ENCODE measurements at places on chromosomes 1 and 21.

GRCh38 chr1:212864201-212864600 lies 6.1 kb downstream of the FLVCR1 start:
- DNase-seq = no peak

DNA sequence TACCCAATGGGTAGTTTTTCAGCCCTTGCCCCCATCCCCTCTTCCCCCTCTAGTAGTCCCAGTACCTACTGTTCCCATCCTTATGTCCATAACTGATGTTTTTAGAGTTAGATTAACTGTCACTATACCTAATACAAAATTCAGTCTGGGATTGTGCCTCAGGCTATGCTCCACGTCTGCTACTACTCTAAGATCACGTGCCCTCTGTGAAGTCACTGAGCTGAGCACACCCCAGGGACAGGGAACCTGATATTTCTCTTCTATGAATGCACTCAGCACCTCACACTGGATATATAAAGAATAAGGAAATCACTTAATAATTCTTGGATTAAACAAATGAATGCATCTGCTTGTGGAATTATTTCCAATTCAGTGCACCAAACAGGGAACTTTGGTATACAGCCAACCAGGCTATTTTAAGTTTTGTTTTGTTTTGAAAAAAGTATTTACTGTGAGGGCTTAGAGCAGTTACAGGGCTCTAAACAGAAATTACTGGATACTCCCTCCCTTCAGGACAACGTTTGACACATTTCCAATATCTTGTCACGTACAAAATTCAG lies 307.9 kb downstream of the SMYD3 start:
- DNase-seq = peak; percentile 92

DNA sequence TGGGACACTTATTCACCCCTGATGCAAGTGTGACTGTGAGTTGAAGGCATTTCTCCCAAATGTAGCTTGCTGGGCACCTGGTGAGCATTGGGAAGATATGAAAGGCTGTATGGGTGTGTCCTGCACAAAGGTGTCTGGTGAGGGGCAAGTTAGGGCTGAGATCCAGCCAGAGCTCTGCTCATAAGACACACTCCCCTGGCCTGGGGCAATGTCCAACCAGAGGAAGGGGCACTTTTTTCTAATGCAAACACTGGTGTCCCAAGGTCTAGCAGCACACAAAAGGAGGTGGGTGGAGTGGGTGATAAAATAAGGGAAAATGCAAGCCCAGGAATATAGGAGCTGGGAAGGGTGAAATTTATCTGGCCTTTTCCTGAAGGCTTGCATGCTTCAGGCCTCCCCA lies 57.0 kb upstream of the TRABD2B start:
- no peak for DNase-seq

GRCh38 chr1:233859446-233859845 lies 45.0 kb upstream of the SLC35F3 start:
- DNase-seq = no peak

- no peak for DNase-seq
These were observed 1.4 kb downstream of the RWDD2B start for GRCh38 chr21:29017639-29018237.

- no peak for DNase-seq
These were observed 81.5 kb downstream of the GLIS1 start for GRCh38 chr1:53657531-53657805.

DNA sequence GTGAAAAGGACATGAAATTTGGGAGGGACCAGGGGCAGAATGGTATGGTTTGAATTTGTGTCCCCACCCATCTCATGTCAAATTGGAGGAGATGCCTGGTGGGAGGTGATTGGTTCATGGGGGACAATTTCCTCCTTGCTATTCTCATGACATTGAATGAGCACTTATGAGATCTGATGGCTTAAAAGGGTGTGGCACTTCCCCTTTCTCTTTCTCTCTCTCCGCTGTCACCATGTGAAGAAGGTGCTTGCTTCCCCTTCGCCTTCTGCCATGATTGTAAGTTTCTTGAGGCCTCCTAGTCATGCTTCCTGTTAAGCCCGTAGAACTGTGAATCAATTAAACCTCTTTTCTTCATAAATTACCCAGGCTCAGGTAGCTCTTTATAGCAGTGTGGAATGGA lies 7.6 kb upstream of the GBP4 start:
- no peak for DNase-seq

Measured in DMS153 (cell line).